Daoy (cell line): ENCODE measurements at places on chromosomes 3 and 15. TPM values are rescaled to one million over a fixed set of nuclear protein-coding genes. Genes with fewer than 3 reads are reported as not detected.

The CD200R1 gene
- 0.09 TPM in 1 of 2 replicates, not detected in the other for total RNA-seq

The NOX5 gene
- not detected in 2 replicates for total RNA-seq

The EPHA6 gene
- total RNA-seq = not detected in 2 replicates

The CFAP92 gene
- 1.0 TPM in 1 of 2 replicates, not detected in the other for total RNA-seq

- DNase-seq = no peak
Observed at GRCh38 chr3:120903221-120903620, 4.8 kb upstream of the STXBP5L start.
